Left ventricle myocardium inferior (tissue), 1 donor: ENCODE measurements at places on chromosomes 4 and X. TPM values are rescaled to one million over a fixed set of nuclear protein-coding genes. Genes with fewer than 3 reads are reported as not detected.

Gene NDUFA1
- total RNA-seq = 584 TPM

DNA sequence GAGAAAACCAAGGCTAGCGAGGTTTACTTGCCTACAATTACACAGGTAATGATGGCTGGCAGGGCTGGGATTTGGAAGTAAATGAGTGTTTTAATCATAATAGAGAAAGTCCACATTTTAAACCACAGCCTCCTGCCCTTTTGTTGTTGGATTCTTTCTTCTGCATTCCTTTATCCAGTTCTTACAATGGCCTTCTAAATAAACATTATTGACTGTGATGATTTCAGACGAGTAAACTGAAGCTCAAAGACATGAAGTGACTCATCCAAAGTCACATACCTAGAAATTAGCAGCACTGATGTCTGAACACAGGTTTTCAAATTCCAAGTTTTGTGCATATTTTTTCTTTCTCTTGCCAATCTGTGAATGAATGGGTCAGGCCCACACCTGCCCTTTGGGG lies 51.2 kb upstream of the C1QTNF7 start:
- no peak overlapping the region for H3K4me3 ChIP-seq
- H3K36me3 ChIP-seq = no peaks in the 10 kb centered on the region
- no peak for DNase-seq
- no peaks in the 10 kb centered on the region for H3K27me3 ChIP-seq
- peak overlapping the region; percentile 76 for H3K27ac ChIP-seq
- H3K4me1 ChIP-seq = peaks cover 18% of the 10 kb centered on the region

DNA sequence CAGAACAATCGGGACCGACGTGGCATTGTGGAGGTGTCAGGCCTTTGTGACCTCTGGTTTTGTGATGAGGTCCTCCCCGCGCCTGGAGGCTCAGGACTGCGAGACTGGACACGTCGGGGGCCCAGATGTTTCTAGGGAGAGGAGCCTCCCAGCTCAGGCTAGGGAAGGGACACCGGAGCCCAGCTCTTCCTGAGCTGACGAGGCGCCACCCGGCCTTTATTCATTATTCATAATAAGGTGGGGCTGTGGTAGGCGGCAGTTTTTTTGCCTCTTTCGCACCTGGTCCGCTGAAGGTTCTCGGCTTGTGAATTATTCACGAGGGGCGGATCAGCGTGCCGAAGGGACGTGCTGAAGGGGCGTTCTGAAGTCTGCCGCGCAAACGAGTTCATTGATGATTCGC lies 2.3 kb upstream of the UBA1 start:
- no peak for DNase-seq
- H3K36me3 ChIP-seq = peaks cover 4% of the 10 kb centered on the region
- H3K27me3 ChIP-seq = no peaks in the 10 kb centered on the region
- H3K4me1 ChIP-seq = peaks cover 29% of the 10 kb centered on the region

DNA sequence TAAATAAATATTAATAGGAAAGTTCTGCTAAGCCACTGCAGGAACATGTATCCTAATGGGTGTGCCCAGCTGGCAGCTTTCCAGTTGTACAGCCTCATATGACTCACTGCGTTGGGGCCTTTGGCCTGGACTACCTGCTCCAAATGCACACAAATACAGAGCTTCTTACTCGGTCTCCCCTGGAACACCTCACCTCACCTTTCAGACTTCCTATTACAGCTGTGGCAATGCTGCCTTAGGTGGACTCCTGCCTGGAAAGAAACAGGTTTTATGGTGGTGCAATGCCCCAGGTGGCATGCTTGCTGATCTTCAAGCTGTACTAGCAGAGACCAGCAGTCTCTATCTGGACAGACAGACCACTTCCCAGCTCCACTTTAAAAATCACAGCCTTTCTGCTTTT lies 85.7 kb upstream of the EXOC1L start:
- no peak overlapping the region for H3K27ac ChIP-seq
- no peak overlapping the region for H3K4me3 ChIP-seq
- no peaks in the 10 kb centered on the region for H3K4me1 ChIP-seq
- H3K36me3 ChIP-seq = no peaks in the 10 kb centered on the region
- peak; percentile 35 for DNase-seq
- H3K27me3 ChIP-seq = peaks cover 41% of the 10 kb centered on the region

DNA sequence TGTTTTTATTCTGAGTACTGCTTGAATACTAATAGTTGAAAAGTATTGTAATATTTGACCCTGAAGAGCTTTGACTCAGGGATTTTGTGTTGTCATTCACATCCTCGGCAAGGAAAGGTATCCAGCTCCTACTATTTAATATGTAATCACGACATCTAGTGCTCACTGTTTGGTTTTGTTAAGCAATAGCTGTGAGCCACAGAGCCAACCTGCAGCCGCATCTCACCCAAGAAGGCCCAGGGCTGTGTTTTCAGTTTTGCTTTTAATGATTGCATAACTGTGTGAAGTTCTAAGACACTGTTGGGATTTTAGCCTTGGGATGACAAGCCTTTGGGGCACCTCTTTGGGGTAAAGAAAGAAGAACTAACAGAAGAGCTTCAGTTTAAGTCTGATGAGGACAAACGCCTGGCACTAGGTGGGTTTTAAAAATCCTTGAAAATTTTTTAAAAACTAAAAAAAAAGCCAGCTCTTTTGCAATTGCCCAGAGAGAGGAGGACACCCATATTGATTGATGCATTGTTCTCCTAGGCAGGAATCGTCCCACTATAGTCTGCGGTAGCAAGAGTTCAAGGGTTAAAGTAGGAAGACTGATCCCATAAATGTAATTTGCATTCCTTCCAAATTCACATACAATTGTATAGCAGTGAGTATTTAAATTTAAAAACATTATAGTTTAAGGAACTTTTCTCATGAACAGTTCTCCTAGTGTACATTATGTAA lies 157.8 kb downstream of the RELL1 start:
- no peak overlapping the region for H3K4me3 ChIP-seq
- H3K36me3 ChIP-seq = no peaks in the 10 kb centered on the region
- DNase-seq = no peak
- H3K27me3 ChIP-seq = no peaks in the 10 kb centered on the region
- H3K4me1 ChIP-seq = no peaks in the 10 kb centered on the region
